ENCODE measurements at places on chromosomes 2 and 18.

DNA sequence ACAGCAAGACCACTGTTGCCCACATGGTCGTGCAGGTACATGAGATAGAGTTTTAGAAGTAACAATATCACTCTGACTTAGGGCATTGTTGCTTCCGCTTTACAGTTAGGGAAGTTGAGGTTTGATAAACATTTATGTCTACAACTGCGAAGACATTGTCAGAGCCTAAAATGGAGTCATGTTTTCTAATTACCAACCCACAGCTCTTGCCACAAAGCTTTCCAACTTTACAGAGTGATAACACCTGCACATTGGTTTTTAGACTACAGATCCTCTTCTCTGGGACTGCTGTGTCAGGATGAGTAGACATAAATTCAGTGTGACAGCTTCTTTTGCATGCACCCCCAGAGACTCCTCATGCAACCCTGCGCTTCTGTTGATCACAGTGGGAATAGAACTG, 119.0 kb downstream of the FEZ2 start:
- H3K27ac ChIP-seq = peak overlapping the region; percentile 50
- H3K4me3 ChIP-seq = no peak overlapping the region
- H3K27me3 ChIP-seq = no peaks in the 10 kb centered on the region
- no peak for DNase-seq
- peaks cover 27% of the 10 kb centered on the region for H3K4me1 ChIP-seq
- peaks cover 70% of the 10 kb centered on the region for H3K36me3 ChIP-seq

GRCh38 chr2:148167241-148167766, 146.4 kb downstream of the MBD5 start:
- no peaks in the 10 kb centered on the region for H3K4me1 ChIP-seq
- H3K27me3 ChIP-seq = no peaks in the 10 kb centered on the region
- no peak overlapping the region for H3K27ac ChIP-seq
- H3K4me3 ChIP-seq = no peak overlapping the region

- no peak overlapping the region for H3K4me3 ChIP-seq
- H3K4me1 ChIP-seq = no peaks in the 10 kb centered on the region
- no peaks in the 10 kb centered on the region for H3K36me3 ChIP-seq
- no peak overlapping the region for H3K27ac ChIP-seq
These were observed 44.9 kb upstream of the SMIM21 start for GRCh38 chr18:75472396-75472795.

DNA sequence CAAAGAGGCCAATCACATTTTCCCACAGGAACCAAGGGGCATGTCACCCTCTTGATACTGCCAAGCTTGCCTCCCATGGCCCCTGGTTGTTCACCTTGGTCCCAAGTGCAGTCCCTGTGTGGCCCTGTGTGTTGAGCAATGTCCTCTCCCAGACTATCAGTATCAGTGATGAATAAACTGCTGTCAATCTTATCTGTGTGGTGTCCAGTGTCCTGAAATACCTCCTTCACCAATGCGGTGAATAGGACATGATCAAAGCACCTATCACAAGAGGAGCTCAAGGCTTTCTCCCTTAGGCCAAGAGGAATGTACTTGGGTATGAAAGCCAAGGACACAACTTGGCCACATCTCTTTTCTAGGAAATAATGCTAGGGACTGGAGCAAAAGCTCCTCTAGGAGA, 68.2 kb downstream of the MAIP1 start:
- H3K4me3 ChIP-seq = no peak overlapping the region
- no peaks in the 10 kb centered on the region for H3K4me1 ChIP-seq
- no peaks in the 10 kb centered on the region for H3K27me3 ChIP-seq

GRCh38 chr2:12824351-12824777, 107.6 kb downstream of the TRIB2 start:
- H3K36me3 ChIP-seq = no peaks in the 10 kb centered on the region
- no peaks in the 10 kb centered on the region for H3K27me3 ChIP-seq
- peak overlapping the region; percentile 61 for H3K27ac ChIP-seq
- DNase-seq = no peak
- H3K4me1 ChIP-seq = peaks cover 15% of the 10 kb centered on the region

GRCh38 chr2:43086451-43087221, 139.8 kb downstream of the ZFP36L2 start:
- H3K4me3 ChIP-seq = no peak overlapping the region
- H3K27me3 ChIP-seq = no peaks in the 10 kb centered on the region
- peak; percentile 94 for DNase-seq

- H3K36me3 ChIP-seq = no peaks in the 10 kb centered on the region
- H3K4me3 ChIP-seq = no peak within 1 kb of the TSS
- no peak within 1 kb of the TSS for H3K27ac ChIP-seq
- H3K27me3 ChIP-seq = peaks cover 2% of the 10 kb centered on the region
- DNase-seq = no peak
These were observed at the start of gene CNGA3 for GRCh38 chr2:98346311-98347236. CNGA3 (plus strand) TSS chr2:98346456; CDS start chr2:98369976, 23,520 bp downstream.

DNA sequence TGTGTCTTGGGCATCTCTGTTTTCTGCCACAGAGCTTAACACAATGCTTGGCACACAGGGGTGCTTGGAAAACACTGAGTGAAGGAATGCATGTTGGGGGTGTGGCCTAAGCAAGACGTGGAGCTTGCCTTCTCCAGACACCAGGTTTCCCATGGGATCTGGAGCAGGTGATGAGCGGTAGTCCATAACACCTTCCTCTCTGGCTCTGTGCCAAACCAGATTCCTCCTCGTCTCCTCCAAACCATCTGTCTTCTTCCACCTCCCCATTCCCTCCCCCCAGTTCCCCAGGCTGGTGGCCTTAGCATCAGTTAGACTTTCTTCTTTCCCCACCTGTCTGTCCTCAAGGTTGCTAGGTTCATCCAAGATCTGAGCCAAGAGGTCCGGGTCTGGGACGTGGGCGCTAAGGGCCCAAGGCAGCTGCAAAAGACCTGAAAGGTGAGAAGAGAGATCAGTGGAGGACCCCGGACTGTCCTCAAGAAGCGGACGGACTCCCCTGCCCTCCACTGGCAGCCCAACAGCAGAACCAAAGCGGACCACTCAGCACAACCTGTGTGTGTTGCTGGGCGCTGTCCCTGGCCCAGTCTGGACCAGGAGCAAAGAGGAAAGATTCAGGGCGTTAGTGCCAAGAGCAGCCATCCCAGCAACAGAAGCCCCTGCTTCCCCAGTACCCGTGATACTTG, 1.2 kb upstream of the ITM2C start:
- no peaks in the 10 kb centered on the region for H3K36me3 ChIP-seq
- H3K4me1 ChIP-seq = peaks cover 20% of the 10 kb centered on the region
- no peak overlapping the region for H3K27ac ChIP-seq
- H3K4me3 ChIP-seq = no peak overlapping the region

- DNase-seq = no peak
- no peak overlapping the region for H3K4me3 ChIP-seq
- no peaks in the 10 kb centered on the region for H3K27me3 ChIP-seq
- no peaks in the 10 kb centered on the region for H3K4me1 ChIP-seq
These were observed 269.7 kb downstream of the ALPK2 start for GRCh38 chr18:58359218-58359617.

- H3K4me3 ChIP-seq = no peak overlapping the region
- no peaks in the 10 kb centered on the region for H3K4me1 ChIP-seq
- no peaks in the 10 kb centered on the region for H3K36me3 ChIP-seq
- H3K27ac ChIP-seq = no peak overlapping the region
These were observed 122.5 kb downstream of the ERBB4 start for GRCh38 chr2:212416086-212416485.

DNA sequence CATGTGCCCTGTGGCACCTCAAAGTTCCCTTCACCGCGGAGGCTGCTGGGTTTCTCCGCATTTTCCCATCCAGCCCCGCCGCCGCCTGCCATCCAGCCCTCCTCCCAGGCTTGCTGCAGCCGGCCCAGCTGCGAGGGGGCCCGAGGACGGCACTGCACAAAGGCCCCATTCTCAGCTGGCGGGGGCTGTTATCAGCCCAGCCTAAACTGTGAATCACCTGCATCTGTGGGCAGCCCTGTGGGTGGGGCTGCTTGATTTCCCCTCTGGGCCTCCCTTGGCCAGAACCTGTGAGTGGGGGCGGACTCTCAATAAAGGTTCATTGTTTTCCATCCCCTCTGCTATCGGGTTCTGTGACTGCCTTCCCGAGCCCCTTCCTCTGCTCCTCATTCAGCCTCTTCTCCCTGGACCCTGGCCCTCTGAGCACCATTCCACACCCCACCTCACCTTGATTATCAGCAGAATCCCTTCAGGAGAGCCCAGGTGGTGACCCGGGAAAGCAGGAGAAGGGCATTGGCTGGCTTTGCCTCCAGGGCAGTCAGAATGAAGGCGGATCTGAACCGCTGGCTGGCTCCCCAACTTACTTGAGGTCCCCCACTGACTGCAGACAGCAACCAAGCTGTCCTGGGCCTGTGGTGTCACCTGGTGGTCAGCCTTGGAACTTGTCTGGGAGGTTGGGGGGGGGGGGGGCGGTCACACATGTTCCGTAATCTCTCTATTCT, 204.5 kb downstream of the ZFP36L2 start:
- H3K4me1 ChIP-seq = peaks cover 7% of the 10 kb centered on the region
- no peak for DNase-seq
- no peak overlapping the region for H3K4me3 ChIP-seq
- no peaks in the 10 kb centered on the region for H3K36me3 ChIP-seq

GRCh38 chr2:96825057-96825456, 9.0 kb downstream of the CNNM3 start:
- no peak for DNase-seq
- H3K27me3 ChIP-seq = no peaks in the 10 kb centered on the region
- no peak overlapping the region for H3K4me3 ChIP-seq
- H3K27ac ChIP-seq = no peak overlapping the region
- peaks cover 53% of the 10 kb centered on the region for H3K36me3 ChIP-seq
- peaks cover 25% of the 10 kb centered on the region for H3K4me1 ChIP-seq

- no peaks in the 10 kb centered on the region for H3K27me3 ChIP-seq
- no peak overlapping the region for H3K27ac ChIP-seq
- DNase-seq = peak; percentile 69
- no peaks in the 10 kb centered on the region for H3K4me1 ChIP-seq
- H3K4me3 ChIP-seq = no peak overlapping the region
These were observed 61.3 kb upstream of the ITSN2 start for GRCh38 chr2:24421668-24422067.

DNA sequence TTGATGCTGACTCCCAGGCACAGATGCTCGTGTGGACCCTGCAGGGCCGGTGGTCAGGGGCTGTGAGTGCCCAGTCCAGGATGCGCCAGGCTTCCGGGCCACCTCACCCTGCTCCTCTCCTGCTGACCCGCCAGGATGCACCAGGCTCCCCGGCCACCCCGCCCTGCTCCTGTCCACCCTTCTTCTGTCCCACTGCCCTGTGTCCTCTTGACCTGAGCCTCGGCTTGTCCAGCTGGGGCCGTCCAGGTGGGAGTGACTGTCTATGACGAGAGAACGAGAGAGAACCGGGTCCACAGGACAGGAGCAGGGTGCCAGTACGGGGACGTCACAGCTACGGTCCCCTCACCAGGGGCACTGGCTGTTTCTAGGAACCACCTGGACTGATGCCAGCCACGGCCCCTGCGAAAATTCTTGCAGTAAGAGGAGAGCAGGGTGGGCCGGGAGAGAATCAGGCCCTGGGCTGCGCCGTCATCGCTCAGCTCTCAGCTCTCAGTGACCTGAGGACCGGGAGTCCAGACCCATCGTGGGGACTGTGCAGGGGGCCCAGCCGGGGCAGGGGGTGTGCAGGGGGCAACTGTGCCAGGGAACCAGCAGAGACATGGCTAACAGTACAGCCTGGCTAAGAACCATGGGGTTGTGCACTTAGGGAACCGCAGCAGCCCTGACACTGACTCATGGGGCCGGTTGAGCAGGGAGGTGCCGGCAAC, 12.9 kb upstream of the NFATC1 start:
- peaks cover 15% of the 10 kb centered on the region for H3K27me3 ChIP-seq
- H3K4me3 ChIP-seq = no peak overlapping the region
- H3K27ac ChIP-seq = no peak overlapping the region
- no peak for DNase-seq
- peaks cover 3% of the 10 kb centered on the region for H3K36me3 ChIP-seq

GRCh38 chr2:190137561-190137960, 75.0 kb upstream of the MSTN start:
- no peaks in the 10 kb centered on the region for H3K27me3 ChIP-seq
- H3K36me3 ChIP-seq = no peaks in the 10 kb centered on the region
- no peak for DNase-seq
- H3K27ac ChIP-seq = no peak overlapping the region
- H3K4me1 ChIP-seq = no peaks in the 10 kb centered on the region

GRCh38 chr2:49857371-49858112, 703.2 kb upstream of the FSHR start:
- H3K36me3 ChIP-seq = no peaks in the 10 kb centered on the region
- no peak overlapping the region for H3K4me3 ChIP-seq
- no peaks in the 10 kb centered on the region for H3K27me3 ChIP-seq
- DNase-seq = no peak

DNA sequence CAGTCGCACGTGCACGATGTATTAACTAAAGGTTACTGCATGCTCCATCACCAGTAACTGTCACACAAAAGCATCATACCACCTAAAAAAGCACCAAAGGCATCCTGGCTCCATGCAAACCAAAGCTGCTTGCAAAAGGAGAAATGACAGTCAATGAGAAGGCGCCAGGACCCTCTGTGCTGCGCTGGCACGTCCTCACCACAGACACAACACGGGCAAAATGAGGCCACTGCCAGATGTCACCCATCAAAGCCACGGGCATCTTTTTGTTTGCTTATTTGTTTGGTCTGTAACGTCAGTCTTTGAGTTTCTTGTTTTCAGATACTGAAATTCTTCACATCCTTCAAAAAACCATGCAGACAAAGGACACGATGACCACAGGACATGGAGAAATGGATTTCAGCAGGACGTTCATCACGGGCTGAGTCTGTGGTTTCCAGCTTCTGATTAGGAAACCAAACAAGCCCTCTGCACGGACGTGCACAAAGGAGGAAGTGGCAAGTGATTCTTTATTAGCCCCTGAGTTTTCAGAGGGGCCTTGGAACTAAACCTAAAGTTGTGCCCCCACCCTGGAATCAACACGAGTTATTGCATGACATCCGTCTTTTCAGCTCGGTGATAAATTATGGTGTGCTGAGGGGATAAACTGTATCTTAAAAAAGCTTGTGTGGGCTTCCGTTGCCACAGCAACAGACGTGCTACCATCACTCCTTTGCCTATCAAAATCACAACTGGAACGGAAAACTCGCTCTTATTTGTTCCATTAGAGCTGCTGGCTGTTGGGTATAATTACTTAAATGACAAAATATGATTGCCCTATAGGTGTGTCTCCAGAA, 181.8 kb downstream of the EIPR1 start:
- H3K36me3 ChIP-seq = peaks cover 27% of the 10 kb centered on the region
- H3K4me3 ChIP-seq = no peak overlapping the region
